Activated naive CD4-positive, alpha-beta T cell (primary cell): ENCODE measurements at places on chromosomes 7 and 10.

DNA sequence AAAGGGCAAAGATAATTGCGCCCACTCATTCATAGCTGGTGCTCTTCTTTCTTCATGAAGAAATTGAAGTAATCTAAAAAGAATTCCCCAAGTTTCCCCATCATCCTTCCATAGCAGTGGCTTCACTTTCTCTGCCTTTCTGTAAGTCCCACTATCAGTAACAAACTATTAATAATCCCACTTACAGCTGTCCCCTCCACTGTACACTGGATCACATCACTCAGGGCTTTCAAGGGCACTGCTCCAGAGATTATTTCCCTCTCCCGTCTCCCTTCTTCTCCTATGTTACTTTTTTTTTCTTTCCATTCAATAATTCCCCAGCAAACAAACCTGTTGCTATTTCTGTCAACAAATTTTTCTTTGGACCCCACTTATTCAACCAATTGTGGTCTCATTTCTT lies 16.2 kb downstream of the DNAJB9 start:
- DNase-seq = no peak

DNA sequence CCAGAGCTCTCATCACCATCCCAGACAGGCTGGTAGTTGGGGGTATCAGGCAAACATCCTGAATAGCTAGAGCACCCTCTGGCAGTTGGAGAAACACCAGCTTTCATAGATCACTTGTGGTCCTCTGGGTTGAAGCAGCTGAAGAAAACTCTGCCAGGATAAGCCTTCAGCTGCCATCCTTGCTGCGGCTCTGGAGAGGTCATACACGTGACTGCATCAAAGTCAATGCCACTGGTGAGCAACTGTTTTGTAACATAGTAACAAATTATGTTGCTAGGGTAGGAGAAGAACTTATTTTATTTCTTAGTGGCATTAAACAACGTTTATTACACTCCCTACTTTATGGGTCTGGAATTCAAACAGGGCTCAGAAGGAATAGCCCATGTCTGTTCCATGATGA lies 19.2 kb upstream of the PANK1 start:
- DNase-seq = no peak

DNA sequence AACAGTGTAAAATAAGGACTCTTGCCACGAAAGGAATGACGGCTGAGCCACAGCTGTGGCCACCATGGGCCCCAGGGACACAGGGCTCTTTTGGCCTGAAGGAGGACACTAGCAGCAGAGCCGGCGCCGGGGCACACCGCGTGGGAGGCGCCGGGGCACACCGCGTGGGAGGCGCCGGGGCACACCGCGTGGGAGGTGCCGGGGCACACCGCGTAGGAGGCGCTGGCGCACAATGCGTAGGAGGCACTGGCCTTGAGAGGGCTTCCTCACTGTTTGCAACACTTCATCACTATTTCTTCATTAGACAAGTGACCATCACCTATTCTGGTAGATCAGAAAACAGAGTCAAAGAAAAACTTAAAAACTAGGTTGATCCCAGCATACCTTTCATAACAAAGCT lies 23.4 kb downstream of the ESYT2 start:
- no peak for DNase-seq

DNA sequence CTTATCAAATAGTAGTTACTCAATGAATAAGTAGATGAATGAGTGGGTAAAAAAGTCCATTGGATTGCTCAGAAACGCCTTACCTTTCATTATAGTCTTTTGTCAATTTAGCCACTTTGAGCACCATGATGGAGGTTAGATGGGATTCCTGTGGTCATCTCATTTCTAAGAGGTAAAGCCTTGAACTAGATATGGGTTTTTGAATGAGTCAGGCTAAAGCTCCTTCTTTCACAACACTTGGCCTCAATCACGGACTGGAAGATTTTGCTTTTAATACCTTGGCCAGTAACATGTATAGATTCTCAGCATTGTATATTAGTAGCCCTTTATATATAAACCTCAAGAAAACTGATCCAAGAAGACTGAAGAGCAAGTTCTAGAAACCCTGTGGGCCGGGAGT lies 99.7 kb upstream of the CCDC6 start:
- DNase-seq = no peak

DNA sequence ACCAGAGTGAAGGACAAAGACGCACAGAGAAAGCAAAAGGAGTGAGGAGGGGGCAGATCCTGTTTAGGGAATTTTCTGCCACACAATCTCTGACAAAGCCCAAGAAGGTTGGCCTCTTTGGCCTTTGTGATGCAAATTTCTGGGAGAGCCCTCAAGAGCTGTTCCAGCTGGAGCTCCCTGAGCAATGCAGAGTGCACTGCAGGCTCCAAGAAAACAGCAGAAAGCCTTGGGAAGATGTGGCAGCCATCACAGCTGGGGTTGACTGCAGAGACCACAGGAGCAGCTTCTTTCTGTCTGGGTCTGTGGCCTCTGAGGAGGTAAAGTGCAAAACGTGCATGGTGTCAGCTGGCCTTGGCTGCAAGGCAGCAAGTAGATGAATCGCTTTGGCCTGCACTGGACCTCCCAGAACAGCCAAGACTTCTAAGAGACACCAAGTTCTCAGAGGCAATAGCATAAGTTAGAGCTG lies 200.2 kb downstream of the ELMO1 start:
- DNase-seq = no peak

- DNase-seq = no peak
These were observed 708 bp upstream of the GPR85 start for GRCh38 chr7:113087071-113087998.
